Activated CD8-positive, alpha-beta T cell treated with anti-CD3 and anti-CD28 coated beads, Interleukin-2, amount 10 ng/mL, durations not matched to agents 7 days and 5 days (primary cell): ENCODE measurements at places on chromosomes 7 and 10. TPM values are rescaled to one million over a fixed set of nuclear protein-coding genes. Genes with fewer than 3 reads are reported as not detected.

Gene ABCA13
- total RNA-seq: 0.45 TPM

Gene DEPP1
- not detected for total RNA-seq

Gene ADRA2A
- not detected for total RNA-seq

Gene FOXI2
- not detected for total RNA-seq

Gene CALD1
- total RNA-seq: not detected

Gene ADRB1
- total RNA-seq: 0.45 TPM

Gene ITPRID1
- total RNA-seq: not detected

DNA sequence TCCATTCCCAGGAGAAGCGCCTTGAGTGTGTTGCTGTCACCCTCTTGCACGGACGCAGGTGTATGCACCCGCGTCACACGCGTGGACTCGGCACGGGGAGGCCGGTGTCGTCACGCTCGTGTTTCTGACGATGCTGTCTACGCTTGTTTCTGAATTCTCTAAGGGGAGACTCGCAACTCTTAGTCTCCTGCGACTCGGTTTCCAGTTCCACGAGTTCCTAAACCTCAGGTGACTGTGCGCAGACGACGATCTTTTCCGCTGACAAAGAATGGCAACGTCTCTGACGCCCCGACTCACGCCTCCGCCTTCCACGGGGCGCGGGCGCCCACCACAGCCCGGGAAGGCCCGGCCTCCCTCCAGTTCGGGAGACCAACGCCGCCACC lies 579 bp downstream of the IDI1 start:
- DNase-seq: peak; percentile 71
- no peaks in the 10 kb centered on the region for H3K27me3 ChIP-seq
- H3K4me3 ChIP-seq: peak overlapping the region; percentile 94
- H3K4me1 ChIP-seq: peaks cover 66% of the 10 kb centered on the region
- H3K27ac ChIP-seq: peak overlapping the region; percentile 99

DNA sequence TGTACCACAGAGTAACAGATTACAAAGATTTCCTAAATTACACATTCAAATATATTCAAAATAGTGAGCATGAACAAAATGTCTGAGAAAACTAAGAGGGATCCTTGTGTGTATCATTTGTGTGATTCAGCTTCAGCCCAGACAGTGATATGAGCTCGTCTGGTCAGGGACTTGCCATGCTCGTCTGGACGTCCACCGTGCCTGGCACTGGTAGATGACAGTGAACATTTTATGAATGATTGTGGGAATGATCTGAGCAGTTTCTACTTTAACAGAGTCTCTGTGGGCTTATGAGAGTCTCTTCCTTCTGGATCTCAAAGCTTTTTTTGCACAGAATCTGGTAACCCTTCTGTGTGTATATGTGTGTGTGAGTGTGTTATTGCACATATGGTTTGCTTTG lies 34.2 kb upstream of the ANKRD2 start:
- H3K36me3 ChIP-seq: no peaks in the 10 kb centered on the region
- no peak overlapping the region for H3K27ac ChIP-seq
- no peak overlapping the region for H3K4me3 ChIP-seq
- peaks cover 12% of the 10 kb centered on the region for H3K4me1 ChIP-seq
- no peaks in the 10 kb centered on the region for H3K27me3 ChIP-seq

DNA sequence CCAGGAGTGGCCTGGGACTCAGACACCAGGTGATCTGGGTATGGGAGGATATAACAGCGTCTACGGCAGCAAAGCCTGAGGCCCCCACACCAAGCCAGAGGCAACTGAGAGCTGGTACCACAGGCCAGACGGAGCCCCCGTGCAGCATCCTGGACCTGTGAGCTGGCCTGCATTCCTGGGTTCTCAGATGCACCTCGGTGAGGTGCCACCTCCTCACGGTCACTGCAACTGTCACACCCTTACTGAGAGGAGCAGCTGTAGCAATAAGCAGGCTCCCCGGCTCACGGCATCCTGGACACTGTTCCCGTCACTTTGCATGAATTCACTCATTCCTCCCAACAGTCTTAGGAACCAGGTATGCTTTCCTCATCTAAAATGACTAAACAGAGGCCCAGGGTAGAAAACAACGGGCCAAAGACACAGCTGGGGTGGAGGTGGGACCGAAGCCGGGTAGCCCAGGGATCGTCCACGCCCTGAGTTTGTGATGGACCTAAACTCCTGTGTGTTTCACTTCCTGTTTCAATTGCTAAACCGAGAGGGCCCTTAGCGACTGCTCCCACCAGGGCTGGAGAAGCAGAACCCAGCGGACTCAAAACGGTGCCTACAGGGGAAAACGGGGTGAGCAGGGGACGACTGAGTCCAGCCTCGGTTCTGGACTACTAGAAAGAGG lies 98.7 kb downstream of the CTBP2 start:
- H3K4me3 ChIP-seq: no peak overlapping the region
- H3K27ac ChIP-seq: no peak overlapping the region
- H3K4me1 ChIP-seq: peaks cover 17% of the 10 kb centered on the region
- no peaks in the 10 kb centered on the region for H3K36me3 ChIP-seq

DNA sequence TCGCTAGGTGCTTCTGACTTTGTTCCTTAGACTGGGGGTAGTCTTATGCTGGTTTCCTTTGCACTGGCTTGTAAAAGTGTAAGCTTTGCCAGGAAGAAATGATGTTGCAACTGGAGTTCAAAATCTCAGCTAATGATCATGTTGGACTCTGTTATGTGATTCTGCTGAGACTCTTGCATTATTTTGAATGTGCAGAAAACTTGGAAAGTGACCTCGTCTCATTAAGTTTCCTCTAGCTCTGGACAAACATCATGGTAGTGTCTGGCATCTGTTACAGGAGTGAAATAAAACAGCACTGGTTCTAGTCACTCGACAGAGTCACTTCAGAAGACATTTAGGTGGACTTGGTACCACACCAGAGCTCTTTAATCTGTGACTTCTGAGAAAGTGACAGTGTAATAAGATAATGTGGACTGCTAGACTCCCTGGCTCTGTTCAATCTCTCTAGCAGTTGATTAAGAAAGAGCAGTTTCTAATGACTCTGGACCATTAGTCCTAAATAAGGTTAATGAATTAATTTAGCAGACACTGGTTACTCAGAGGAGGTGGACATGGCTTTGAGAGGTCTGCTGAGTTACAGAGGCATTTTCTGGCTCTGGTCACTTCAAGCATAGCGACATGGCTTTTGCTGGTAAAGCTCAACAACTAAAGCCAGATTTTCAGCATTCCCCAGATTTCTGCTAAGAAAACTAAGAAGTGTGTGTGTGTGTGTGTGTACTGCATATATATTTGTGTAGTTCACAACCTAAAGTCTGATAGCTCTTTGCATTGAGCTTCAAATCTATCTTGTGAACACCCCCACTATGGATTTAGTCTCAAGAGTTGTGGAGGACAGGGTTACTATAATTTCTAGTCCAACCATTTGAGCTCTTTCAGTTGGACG lies 2.0 kb downstream of the NRP1 start:
- no peaks in the 10 kb centered on the region for H3K36me3 ChIP-seq
- H3K27me3 ChIP-seq: peaks cover 71% of the 10 kb centered on the region
- no peak overlapping the region for H3K27ac ChIP-seq
- H3K4me1 ChIP-seq: peaks cover 23% of the 10 kb centered on the region

GRCh38 chr7:13751766-13752165 lies 237.7 kb downstream of the ETV1 start:
- no peak for DNase-seq
- H3K27ac ChIP-seq: no peak overlapping the region
- no peaks in the 10 kb centered on the region for H3K4me1 ChIP-seq

DNA sequence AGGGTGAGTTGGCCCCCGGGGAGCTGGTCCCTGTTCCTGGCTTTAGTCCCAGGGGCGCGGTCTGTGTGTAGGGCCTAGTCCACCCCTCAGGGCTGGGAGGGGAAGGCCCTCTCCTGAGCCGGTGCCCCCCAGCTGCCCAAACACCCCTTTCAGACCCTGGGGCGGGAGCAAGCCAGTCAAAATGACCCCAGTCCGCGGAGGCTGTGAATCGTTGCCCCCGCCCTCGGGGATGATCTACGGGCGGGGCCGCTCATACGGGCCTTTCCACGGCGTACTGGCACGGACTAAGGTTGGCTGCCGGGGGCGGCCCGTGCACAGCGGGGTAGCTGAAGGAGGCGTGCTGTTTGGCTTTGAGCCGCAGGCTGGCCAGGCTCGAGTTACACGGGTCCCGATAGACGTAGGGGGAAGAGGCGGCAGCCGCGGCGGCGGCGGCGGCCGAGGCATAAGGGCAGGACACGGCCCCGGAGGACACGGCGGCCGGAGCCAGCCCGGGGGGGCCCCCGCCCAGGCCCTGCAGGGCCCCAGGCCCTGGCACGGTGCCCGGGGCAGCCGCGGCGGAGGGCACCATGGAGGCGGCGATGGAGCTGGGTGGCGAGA lies 4.3 kb downstream of the ELOVL3 start:
- peaks cover 33% of the 10 kb centered on the region for H3K4me1 ChIP-seq
- no peak for DNase-seq
- H3K27me3 ChIP-seq: peaks cover 59% of the 10 kb centered on the region
- H3K4me3 ChIP-seq: peak overlapping the region; percentile 67
- no peaks in the 10 kb centered on the region for H3K36me3 ChIP-seq

GRCh38 chr10:110651044-110651958 lies 7.2 kb downstream of the RBM20 start:
- peak; percentile 68 for DNase-seq
- peak overlapping the region; percentile 13 for H3K4me3 ChIP-seq
- peaks cover 34% of the 10 kb centered on the region for H3K4me1 ChIP-seq
- H3K36me3 ChIP-seq: no peaks in the 10 kb centered on the region
- peak overlapping the region; percentile 66 for H3K27ac ChIP-seq
- H3K27me3 ChIP-seq: peaks cover 42% of the 10 kb centered on the region

GRCh38 chr7:93948106-93948505 lies 26.6 kb downstream of the GNG11 start:
- H3K4me1 ChIP-seq: no peaks in the 10 kb centered on the region
- no peaks in the 10 kb centered on the region for H3K36me3 ChIP-seq
- no peak overlapping the region for H3K4me3 ChIP-seq
- H3K27ac ChIP-seq: no peak overlapping the region
- peaks cover 6% of the 10 kb centered on the region for H3K27me3 ChIP-seq
- no peak for DNase-seq

- no peak overlapping the region for H3K27ac ChIP-seq
- DNase-seq: no peak
- H3K27me3 ChIP-seq: no peaks in the 10 kb centered on the region
- H3K36me3 ChIP-seq: peaks cover 32% of the 10 kb centered on the region
- peaks cover 17% of the 10 kb centered on the region for H3K4me1 ChIP-seq
Observed at GRCh38 chr7:135960709-135961451, 16.3 kb downstream of the MTPN start.

GRCh38 chr10:71075759-71076472 lies 136.5 kb upstream of the UNC5B start:
- no peak overlapping the region for H3K27ac ChIP-seq
- H3K36me3 ChIP-seq: no peaks in the 10 kb centered on the region
- H3K4me3 ChIP-seq: no peak overlapping the region
- no peaks in the 10 kb centered on the region for H3K27me3 ChIP-seq
